Stimulated activated CD4-positive, alpha-beta T cell treated with anti-CD3 and anti-CD28 coated beads, Interleukin-1b, Interleukin-23, amount 100 ng/mL, for 1 hour (primary cell): ENCODE measurements at places on chromosomes 7 and 10.
A peak's percentile ranks its signal among the peaks of the same experiment; 100 is the strongest.

DNA sequence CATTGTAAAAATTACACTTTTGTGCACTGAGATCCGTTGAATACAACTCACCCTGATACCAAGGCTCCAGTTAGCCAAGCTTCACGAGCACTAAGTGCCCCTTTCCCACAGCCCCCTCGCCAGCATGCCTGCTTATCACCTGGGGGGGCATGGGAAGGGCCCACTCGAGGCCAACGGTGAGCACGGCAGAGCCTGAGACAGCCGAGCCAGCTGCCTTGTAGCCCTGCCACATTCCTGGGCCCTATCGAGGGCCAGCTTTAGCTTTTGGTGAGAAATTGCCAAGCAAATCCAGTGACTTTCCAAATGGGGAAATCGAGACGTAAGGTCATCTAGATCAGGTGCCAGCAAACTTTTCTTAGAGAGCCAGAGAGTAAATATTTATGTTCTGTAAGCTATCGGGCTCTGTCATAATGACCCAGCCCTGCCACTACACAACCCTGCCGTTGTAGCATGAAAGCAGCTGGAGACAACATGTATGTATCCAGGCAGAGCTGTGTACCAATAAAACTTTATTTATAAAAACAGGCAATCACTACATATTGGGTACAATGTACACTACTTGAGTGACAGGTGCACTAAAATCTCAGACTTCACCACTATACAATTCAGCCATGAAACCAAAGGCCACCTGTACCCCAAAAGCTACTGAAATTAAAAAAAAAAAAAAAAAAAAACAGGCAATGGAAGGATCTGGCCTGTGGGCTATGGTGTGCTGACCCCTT is 83.6 kb downstream of the FAM53B start:
- DNase-seq = no peak

DNA sequence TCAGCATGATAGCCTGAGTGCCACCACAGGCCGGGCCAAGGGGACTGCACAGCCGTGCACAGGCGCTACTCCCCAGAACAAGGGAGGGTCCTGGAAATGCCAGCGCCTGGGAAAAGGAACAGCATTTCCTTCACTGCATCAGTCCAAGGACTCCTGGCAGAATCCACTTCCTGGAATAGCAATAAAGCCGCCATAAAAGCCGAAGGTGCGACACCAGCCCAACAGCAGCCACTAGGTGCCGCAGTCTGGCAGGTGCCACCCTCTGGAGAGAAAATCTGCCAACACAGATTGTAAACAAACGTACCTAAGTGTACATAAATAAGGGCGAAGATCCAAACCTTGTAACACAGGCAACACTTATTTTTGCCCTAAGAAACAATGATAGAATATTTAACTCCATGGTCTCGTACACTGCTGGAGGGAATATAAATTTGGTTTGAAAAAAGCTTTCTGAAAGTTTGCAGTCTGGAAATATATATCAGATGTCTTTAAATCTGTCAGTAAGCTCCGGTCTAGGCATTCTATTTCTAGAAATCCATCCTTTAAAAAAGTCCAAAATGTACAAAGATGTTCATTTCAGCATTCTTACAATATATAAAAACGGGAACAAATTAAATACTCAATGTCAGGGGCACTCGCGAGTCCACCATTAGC is 22.2 kb downstream of the VOPP1 start:
- no peak for DNase-seq

DNA sequence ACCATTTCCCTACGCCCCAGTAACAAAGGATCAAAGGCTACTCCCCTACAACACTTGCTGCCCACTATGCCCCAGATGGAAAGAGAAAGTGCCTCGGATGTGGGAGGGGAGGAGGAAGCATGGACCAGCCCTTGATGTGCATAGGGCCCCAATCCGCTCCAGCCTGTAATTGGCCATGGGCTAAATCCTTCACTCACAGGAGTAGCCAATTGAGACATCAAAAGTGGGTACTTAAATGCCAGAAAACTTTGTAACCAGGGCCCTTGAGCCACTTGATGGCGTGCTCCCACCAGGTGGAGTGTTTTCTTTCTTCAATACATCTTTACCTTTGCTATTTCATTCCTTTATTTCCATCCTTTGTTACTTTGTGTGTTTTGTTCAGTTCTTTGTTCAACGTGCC is 500.5 kb upstream of the LRRN3 start:
- DNase-seq = no peak

DNA sequence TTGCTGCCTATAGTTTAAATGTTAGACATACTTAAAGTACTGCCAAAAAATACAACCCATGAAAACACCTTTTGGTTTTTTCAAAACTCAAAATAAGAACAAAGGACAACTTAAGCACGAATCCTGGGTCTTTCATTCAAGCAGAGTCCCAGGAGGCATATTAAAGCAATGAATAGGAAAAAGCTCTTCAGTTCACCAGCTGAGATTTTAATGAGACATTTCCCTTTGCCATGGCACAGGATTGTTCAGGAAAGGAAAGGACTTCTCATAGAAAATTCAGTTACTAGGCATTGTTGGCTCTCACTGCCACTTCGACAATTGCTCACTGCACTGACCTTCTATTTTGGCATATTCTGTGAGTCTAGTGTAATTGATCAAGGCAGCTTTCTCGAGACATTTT is 133.5 kb upstream of the FEZF1 start:
- DNase-seq = no peak

- DNase-seq = no peak
These were observed 521.0 kb downstream of the PARD3 start for GRCh38 chr10:34294137-34294536.

- DNase-seq = no peak
These were observed 59.2 kb downstream of the LHPP start for GRCh38 chr10:124520558-124521428.

DNA sequence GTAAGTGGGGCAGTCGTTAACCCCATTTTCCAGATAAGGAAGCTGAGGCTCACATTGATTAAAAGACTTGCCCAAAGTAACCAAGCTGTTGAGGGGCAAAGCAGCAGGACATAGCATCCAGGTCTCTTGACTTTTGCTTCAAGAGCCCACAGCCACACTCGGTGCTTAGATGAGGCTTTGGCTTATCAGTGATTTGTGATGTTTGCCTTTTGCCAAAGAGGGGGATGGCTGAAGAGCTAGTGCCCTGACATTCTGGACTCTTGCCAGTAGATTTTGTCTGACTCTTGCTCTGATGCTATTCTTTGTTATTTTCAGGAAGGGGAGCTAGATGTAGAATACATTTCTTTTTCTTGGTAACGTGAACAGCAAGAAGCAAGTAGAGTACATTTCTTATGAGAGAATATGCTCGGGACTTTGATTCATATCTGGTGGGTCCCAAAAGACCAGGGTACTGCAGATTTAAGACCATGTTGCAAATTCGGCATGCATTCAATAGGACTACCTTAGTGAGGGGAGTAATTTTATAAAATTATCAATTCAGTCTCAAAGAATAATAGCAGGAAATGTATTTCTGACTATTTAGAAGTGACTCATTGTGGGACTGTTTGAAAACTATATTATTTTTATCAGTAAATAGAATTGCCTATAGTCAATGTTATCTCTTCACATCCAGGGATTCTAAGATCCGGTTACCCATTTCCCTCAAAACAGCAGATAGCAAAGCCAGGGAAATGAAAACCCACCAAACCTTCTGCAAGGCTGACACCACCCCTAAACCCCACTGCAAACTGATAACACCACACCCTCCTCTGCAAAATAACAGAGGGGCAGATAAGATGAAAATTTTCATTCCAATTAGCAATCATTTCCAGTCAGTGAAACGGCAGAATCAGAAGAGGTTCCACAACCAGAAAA is 180.0 kb upstream of the BMPER start:
- no peak for DNase-seq

DNA sequence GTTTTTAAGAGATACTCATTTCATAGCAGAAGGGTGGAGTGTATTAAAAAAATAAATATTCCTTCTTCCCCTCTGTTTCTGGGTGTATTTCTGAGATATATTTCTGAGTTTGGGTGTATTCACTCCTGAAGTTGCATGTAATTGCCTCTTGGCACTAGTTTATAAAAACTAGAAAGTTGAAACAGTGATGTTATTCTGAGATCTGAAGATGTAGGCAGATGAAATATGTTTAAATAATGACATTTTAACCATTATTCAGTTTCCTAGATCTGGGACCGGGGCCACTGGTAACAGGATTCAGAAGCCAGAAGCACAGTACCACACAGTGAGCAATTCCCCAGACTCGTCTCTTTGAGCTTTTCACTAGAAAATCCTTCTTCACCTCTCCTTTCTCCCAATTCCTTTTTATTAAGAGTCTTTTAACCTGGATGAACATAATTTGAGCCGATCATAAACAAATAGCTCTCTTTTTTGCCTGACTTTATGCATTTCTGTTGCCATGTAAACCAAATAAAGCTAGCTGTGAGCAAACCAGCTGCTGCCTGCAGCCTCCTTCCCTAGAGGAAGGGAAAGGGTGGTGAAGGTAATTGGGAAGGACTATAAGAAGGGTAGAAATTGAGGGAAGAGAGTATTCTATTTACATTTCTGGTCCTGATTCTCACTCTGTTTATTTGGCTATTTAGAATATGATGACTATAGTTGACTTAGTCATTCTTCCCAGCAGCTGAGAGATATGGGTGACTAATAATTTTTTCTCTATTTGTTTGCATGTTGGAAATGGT is 101.8 kb upstream of the STRIP2 start:
- DNase-seq = no peak

GRCh38 chr7:14395860-14396259 is 406.4 kb upstream of the ETV1 start:
- no peak for DNase-seq

DNA sequence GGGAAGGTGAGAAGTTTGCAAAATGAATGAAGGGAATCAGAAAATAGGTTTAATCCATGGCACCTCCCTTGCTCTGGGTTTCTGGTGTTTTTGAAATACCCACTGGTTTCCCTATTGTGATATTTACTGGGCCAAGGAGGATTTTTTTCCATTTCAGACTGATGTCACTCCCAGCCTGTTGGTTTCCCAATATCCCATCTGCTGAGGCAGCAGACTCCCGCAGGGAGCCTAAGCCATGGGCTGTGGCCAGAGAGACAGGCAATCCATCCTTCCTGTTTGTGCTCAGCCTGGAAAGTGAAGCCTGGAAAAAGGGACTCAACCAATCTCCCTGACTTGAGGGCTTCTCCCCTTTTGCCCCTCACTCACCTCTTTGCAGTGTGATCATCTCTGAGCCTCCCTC is 22.8 kb downstream of the FAM107B start:
- no peak for DNase-seq

DNA sequence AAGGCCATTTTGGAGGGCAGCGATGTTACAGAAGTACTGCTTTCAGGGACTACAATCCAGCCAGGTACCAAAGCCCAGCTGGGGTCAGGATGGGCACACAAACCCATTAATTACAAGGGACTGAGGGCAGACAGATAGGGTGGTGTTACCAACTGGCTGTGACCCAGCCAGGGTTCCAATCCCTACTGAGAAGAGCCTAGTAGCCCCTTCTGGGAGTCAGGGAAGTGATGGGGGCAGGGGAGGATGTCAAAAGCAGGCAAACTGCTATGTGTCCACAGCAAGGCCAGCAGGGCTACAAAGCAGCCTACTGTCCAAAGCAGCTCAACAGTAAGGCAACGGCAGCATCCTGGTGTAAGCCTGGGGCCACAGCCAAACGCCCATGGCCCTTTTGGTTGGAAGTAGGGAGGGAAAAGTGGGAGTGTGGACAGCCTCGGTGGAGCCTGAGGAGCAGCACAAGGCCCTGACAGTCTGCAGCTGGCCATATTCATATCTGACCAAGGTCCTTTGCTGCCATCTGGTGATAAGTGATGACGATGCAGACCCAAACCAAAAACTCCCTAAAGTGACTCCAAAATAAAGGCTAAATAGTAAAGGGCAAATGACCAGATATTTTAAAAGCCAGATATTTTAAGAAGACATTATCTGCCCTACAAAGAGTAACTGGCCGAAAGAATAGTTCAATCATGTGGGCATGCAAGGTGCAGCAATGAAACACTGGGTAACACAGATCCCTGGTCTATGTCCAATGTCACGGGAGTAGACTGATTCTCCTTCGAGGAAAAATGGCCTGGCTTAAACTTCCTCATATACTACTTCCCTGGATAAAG is 56.9 kb downstream of the XPNPEP1 start:
- DNase-seq = no peak

- DNase-seq = no peak
These were observed 33.2 kb upstream of the DNAAF5 start for GRCh38 chr7:693280-693679.

GRCh38 chr10:666237-667012 is 23.0 kb downstream of the DIP2C start:
- DNase-seq = no peak

DNA sequence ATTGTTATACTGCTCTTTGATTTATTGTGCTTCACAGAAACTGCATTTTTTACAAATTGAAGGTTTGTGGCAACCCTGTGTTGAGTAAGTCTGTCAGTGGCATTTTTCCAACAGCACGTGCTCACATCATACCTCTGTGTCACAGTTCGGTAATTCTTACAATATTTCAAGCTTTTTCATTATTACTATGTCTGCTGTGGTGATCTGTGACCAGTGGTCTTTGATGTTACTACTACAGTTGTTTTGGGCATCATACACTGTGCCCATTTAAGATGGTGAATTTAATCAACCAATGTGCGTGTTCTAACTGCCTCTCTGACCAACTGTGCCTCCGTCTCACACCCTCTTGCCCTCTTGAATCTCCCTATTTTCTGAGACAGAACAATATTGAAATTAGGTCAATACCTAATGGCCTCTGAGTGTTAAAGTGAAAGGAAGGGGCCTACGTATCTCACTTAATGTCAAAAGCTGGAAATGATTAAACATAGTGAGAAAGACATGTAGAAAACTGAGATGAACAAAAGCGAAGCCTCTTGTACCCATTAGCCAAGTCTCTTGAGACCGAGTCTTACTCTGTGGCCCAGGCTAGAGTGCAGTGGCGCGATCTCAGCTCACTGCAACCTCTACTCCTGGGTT is 20.2 kb upstream of the ASL start:
- no peak for DNase-seq

- peak; percentile 97 for DNase-seq
These were observed at the start of gene SEPTIN7 for GRCh38 chr7:35800718-35801391. TSS of gene SEPTIN7 (plus strand) at chr7:35801057. CDS start at chr7:35801210, 153 bp downstream.

DNA sequence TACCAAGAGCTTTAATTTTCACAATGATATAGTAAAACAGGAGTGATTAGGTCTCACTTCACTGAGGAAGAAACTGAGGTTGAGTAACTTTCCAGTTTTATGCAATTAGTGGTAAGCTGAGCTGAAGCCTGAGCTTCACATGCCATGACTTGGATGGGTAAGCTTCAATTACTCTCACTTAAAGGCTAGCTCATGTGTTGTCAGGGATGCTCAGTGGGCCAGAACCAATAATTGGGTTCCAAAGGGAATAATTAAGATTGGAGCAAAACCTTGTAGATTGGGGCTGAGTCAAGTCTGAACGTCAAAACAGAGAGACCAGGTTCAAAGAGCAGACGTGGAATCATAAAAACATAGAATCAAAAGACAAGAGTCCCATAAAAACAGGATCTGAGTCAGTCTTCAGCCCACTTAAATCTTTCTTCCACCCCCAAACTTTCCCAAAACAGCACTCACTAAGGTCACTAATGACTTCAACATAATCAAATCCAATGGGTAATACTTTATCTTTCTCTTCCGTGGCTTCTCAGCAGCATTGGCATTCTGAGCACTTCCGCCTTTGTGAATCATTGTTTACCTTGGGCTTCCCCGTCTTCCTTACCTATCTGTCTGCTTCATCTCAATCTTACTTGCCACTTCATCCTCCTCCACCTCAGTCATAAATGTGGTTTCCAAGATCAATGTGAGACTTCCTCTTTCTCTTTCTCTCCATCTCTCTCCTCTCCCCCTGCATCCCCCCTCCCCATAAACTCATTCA is 23.0 kb upstream of the EGFR start:
- no peak for DNase-seq

GRCh38 chr10:109784236-109784635 is 139.1 kb downstream of the XPNPEP1 start:
- DNase-seq = no peak
